ENCODE measurements at places on chromosomes 3 and 15.

DNA sequence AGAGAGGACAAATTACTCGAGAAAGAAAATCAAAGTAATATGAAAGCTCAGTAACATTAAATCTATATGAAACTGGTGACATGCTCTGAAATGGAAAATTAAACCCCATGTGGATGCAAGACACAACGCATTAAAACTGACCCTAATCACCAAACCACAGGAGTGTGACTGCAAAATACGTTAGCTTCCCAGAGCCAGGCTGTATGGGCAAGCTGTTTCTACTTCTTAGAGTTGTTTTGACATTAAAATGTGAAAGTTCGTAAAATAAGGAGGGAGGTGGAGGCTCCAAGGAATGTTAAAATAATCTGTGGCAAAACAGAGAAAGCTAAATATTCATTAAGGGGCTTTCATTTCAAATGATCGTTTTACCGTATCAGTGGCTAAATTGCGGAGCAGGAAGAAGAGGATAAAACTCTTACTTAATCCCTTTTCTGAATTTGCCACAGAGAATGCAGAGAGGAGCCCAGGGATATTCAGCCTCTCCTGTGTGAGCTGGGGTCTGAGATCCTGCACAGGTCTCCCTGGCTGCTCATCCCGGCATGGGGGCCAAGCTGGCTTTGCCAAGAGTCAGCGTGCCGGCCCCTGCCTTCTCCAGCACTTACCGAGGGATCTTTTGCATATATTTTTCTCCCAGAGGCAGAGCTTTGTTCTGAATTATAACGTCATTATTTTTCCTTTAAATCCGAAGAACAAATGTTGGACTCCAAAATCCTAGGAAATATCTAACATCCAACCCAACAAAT is 239.8 kb upstream of the THBS1 start:
- DNase-seq: no peak

DNA sequence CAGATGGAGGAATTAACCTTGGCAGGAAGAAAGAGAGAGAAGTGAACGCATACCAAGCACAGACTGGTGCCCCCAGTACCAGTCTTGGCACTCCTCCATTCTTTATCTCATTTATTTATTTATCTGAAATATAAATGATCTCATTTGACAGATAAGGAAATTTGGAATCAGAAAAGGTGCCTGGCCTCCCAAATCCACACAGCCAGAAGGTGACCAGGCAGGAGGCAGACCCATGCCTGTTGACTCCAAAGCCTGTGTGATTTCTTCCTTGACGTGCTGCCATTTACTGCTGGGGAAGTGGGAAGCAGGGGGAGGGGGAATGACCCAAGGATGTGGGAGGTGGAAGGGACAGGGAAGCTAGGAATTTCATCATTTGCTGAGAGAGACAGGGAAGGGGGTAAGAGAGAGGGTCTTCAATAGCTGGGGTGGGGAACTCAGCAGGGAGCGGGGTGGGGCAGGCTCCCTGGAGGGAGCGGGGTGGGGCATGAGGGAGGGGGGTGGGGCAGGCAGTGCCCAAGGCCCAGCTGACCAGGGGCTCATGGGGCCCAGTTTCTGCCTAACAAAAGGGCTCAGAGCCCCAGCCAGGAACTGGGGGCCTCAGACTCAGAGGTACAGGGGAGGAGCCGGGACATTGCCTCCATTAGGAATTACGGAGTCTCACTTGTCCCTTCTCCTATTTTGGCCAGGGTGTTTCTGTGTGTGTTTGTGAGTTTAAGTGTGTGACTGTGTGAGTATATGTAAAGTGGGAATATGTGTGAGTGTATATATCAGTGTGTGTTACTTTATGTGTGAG is 63.0 kb downstream of the MINAR1 start:
- DNase-seq: no peak

DNA sequence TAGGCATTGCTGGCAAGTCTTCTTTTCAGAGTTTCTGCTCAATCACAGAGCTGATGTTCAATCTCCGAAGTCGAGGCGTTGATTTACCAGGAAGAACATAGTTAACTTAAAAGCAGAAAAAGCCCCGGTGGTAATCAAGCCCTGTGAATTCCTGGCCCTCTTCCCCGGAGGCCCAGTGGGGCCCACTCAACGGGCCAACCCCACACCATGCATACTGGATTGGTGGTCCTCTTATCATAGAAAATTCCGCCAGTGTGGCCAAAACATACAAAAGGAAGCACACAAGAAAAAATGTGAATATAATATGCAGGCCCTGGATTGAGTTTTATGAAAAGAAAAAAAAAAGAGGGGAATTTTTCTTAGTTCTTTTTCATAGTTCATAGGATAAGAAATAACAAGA is 873.0 kb upstream of the NR2F2 start:
- no peak for DNase-seq

DNA sequence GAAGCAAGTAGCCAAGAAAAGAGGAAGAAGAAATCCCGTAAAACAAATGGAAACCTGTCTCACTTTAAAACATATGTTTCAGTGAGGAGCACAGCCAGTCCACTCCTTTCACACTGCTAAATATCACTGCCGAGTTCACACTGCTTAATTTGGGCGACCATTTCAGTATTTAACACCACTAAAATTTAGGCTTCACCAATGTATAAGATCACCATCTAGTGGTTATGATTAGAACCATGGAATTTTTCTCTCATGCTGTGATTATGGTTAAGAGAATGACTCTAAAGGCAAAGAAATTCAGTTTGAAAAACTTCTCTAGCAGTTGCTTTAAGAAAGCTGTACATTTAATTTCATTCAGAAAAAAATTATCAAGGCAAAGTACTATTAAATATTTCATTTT is 16.6 kb downstream of the SLC4A7 start:
- DNase-seq: peak; percentile 39

DNA sequence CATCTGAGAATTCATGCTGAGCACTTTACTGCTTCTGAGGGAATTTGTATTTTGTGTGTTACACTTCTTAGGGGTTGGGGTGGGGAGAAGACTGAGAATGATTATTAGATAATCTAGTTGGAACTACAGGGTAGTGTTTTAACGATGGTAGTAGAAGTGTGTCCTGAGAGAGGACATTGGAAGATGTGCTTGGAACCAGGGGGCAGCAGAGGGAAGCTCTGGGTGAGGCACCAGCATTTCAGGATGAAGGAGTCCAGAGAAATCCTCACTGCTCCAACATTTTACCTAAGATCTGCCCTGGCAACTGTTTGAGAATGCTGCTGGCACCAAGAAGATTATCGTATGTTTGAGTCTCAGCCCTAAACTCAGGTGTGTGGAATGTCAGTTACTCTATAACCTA is 145.5 kb downstream of the SQOR start:
- no peak for DNase-seq

- peak; percentile 45 for DNase-seq
Observed at GRCh38 chr3:10366651-10367101, 45.8 kb upstream of the SEC13 start.

DNA sequence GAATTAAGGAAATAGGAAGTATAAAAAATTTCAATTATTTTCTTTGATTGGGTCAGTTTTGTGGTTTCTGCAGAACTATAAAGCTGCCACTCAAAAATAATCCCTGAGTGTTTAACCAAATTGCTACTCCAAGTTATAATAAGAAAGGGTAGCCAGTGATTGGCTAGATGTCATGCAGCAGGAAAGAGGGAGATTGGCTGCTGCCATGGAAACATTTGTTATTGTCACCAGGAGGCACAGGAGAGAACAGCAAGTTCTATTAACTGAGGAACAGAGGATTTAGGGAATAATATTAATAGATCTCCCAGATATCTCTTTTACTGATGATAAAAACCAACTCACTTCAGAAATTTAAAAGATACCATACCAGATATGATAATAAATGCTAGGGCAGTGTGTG is 42.6 kb downstream of the CLDN1 start:
- DNase-seq: peak; percentile 43

GRCh38 chr3:29718661-29719065 is 437.8 kb downstream of the RBMS3 start:
- DNase-seq: no peak

GRCh38 chr3:176789281-176789705 is 408.0 kb downstream of the TBL1XR1 start:
- DNase-seq: peak; percentile 27

GRCh38 chr15:82100111-82100929 is 54.5 kb upstream of the MEX3B start:
- no peak for DNase-seq

GRCh38 chr3:129103296-129103695 is 18.3 kb downstream of the RAB43 start:
- no peak for DNase-seq

- no peak for DNase-seq
Observed at GRCh38 chr3:134235577-134236076, 15.0 kb downstream of the RYK start.

DNA sequence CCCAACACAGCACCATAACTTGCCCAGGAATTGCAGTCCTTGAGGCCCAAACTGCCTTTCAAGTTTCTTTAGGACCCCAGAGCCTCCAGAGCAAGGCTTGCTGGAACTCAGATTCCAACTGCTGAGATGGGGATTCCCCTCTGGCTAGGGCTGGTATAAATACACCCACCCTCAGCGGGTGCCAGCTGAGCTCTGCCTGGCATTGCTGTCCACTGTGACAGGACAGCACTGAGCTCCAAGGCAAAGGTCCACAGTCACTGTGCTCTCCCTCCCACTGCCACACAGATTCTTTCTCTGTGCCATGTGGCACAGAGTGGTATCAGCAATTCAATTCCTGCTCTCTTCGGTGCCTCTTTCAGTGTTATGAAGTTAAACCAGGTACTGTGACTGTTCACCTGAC is 304.2 kb upstream of the LMCD1 start:
- DNase-seq: no peak

GRCh38 chr15:74278207-74278606 is 42.1 kb downstream of the CCDC33 start:
- DNase-seq: no peak

DNA sequence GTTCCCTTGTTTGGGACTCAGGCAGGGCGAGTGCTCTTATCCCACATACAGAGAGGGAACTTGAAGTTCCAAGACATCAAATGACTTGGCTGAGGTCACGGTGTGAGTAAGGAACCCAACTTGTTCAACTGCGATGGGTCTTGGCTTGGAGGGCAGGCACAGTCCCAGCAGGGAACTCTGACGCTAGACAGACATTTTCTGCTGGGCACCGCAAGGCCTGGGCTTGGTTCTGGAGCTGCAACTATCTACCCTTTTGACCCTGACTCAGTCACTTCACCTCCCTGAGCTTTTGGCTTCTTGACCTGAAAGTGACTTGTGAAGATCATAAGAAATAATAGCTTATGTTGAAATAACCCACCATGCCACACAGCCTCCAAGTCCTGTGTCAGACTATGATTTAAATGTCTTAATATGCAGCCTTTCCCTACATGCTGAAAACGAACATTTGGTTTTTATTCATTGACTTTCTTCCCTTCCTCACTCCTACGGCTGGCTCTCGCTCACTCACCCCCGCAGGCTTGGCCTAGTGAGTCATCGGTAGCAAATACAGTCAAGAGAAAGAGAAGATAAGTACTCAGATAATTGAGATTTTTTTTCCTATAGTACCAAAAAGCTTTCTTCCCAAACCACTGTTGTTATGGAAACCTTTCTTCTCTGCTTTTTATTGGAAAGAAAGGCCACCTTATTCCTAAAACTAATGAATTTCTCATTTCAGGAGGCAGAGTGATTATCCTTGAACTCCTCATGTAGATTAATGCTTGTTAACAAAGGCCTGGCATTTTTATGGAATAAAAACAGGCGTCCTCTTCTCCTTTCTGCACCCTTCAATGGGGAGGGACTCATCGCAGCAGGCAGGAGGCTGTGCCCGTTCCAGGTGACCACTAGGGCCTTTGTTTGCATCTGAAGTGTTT is 178.4 kb downstream of the ATP10A start:
- DNase-seq: peak; percentile 86

DNA sequence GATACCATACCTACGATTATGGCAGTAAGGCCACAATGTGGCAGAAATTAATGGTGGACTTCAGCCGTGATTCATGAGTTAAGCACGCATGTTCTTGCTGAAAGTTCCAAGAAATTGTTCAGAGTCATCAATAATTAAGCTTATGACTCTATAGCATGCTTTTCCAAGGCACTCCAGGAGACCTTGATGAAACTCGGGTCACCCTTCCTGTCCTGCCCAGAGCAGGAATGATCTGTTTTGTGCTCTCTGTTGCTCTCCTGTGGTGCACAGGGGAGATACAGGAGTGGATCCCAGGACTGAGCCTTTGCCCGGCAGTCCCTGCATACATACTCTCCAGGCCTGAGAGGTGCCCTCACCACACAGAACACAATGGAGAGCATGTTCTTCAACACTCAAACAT is 141.6 kb upstream of the SLC2A2 start:
- DNase-seq: no peak

- DNase-seq: no peak
Observed at GRCh38 chr3:132261506-132261905, 55.7 kb upstream of the ACP3 start.

DNA sequence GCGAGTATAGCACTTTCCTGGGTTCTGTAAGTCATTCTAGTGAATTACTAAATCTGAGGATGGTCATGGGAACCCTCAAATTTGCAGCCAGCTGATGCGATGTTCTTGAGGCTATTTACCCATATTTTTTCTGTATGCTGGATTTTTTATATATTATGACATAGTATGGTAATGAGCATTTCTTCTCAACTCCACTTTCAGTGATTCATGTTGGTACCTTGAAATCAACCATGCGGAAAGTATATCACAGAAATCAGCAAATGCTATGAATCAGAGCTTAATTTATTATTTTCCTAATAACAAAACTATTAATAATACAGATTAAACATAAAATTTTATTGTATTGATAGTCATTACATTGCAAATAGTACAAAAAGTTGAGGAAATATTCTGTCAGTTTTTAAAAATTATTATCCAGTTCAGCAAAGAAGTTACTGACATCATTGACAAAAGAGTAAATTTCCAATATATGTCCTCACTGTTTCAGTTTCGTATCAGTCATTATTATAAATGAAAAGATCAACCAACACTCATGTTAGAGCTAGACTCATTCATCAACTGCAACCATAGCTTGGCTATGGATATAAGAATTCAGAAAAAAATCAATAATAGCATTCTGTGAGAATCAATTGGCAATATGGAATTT is 164.3 kb upstream of the SETMAR start:
- DNase-seq: no peak

DNA sequence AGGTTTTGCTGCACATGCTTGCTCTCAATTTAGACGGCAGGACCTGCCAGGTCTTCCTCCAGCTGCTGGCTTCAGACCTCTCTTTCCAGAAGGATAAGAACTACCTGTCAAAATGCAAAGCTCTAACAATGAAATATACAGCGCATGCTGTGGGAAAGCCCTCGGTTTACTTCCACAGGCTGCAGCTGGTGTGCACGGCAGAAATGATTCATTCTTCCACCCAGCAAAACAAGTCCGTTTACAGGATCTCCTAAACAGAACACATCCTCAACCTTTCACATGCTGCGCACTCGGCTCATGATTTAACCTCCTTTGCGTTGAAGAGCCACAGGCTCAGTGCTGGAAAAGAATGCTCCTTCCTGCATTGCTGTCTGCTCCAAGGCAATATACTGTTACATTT is 92.4 kb upstream of the WNT5A start:
- peak; percentile 38 for DNase-seq

- DNase-seq: no peak
Observed at GRCh38 chr15:60720493-60721256, 241.7 kb upstream of the ICE2 start.
